ENCODE measurements at places on chromosomes 4 and X. TPM values are rescaled to one million over a fixed set of nuclear protein-coding genes. Genes with fewer than 3 reads are reported as not detected.

- H3K27me3 ChIP-seq, result peaks cover 4% of the 10 kb centered on the region
- no peak for DNase-seq
- H3K36me3 ChIP-seq, result no peaks in the 10 kb centered on the region
Measured at GRCh38 chr4:77185686-77186085, 28.7 kb downstream of the CCNG2 start.

DNA sequence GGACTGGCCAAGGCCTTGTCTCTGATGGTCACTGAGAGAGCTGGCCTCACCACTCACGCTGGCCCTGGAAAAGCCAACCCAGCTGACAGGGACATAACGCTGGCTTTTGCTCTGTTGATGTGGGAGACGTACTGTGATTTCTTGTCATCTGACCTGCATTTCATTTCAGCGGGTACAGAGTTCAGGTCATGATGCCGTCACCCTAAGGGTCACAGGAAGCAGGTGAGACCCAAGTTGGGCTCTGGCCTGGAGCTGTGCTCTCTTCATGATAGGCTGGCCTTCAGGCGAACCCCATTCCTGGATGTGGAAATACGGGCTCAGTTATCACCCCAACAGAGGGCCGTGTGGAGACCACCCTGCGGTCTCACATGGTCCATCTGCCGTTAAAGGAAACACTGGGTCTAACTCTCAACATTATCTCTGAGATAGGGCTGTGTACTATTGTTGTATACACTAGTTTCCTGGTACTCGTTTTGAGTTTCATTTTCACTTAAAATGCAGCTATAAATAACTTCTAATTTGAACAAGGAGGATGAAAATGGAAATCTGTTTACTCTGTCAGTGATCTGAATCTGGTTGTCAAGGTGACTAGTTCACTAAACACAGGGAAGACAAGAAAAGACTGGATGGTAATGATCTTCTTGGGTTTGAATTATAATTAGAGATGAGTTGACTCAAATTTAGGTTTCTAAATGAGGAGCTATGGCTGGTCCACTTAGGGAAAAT is 89.1 kb downstream of the TBC1D9 start:
- H3K4me1 ChIP-seq, result no peaks in the 10 kb centered on the region
- no peak overlapping the region for H3K27ac ChIP-seq
- H3K27me3 ChIP-seq, result no peaks in the 10 kb centered on the region
- peaks cover 24% of the 10 kb centered on the region for H3K36me3 ChIP-seq
- DNase-seq, result no peak
- no peak overlapping the region for H3K4me3 ChIP-seq

- no peaks in the 10 kb centered on the region for H3K36me3 ChIP-seq
- H3K4me3 ChIP-seq, result no peak overlapping the region
- no peaks in the 10 kb centered on the region for H3K27me3 ChIP-seq
- H3K27ac ChIP-seq, result no peak overlapping the region
- H3K4me1 ChIP-seq, result no peaks in the 10 kb centered on the region
Measured at GRCh38 chrX:109785053-109785452, 52.0 kb upstream of the ACSL4 start.

GRCh38 chr4:14132301-14132700 is 504.8 kb upstream of the BOD1L1 start:
- no peaks in the 10 kb centered on the region for H3K27me3 ChIP-seq
- no peak overlapping the region for H3K4me3 ChIP-seq
- H3K27ac ChIP-seq, result no peak overlapping the region
- DNase-seq, result no peak

The TBC1D19 gene
- 8.2 TPM for polyA plus RNA-seq

DNA sequence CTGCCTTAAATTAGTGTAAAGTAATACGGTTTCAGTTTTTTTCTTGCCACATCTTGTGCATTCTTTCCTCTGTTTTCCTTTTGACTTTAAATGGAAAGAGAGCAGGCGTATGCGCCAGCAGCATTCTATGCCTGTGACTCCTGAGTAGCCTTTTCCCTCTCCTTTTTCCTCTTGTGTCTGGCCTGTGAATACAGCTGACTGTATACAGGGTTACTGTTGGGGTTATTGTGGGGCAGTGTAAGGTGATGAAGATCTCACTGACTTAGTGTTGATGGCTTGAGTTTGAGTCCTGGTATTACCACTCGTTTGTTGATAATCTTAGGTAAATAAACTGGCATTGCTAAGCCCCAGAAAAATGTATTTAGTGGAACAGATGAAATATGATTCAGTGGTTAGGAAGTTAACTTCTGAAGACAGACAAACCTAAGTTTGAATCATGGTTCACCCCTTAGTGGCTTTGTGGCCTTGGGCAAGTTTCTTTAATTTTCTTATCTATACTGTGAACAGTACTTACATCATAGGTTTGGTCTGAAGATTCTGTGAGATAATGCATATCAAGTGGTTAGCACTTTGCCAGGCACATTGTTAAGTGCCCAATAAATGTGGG is 105.1 kb downstream of the FNIP2 start:
- no peaks in the 10 kb centered on the region for H3K27me3 ChIP-seq
- no peak overlapping the region for H3K4me3 ChIP-seq
- H3K27ac ChIP-seq, result no peak overlapping the region
- no peaks in the 10 kb centered on the region for H3K4me1 ChIP-seq

- DNase-seq, result no peak
- no peaks in the 10 kb centered on the region for H3K36me3 ChIP-seq
- H3K27me3 ChIP-seq, result no peaks in the 10 kb centered on the region
Measured at GRCh38 chrX:41720125-41720779, 3.7 kb upstream of the GPR82 start.

GRCh38 chr4:175702703-175703102 is 109.4 kb downstream of the GPM6A start:
- no peak for DNase-seq
- no peaks in the 10 kb centered on the region for H3K36me3 ChIP-seq
- no peak overlapping the region for H3K4me3 ChIP-seq

The MTNR1A gene
- polyA plus RNA-seq, result not detected

DNA sequence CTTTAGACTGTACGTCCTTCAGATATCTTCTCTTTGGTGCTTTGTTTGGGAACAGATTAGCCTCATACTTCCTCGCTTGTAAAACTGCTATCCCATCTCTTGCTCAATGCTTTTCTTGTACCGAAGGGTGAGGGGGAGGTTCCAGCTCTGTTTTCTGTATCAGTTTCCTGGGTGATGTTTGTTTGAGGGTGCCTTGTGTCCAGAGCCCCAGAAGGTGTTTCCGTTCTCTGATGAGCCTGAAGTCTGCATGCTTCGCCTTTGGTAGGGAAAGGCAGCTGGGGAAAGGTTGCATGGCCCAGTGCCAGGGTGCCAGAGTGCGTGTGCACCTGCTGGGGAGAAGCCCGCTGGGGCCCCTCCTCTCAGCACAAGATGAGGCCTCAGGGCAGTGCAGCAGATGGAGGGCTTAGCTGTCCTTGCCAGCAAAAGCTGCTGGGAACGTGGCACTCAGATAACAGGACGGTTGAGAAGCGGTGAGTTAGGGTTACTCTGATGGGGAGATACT is 73.7 kb downstream of the TBL1X start:
- no peak overlapping the region for H3K27ac ChIP-seq
- no peaks in the 10 kb centered on the region for H3K27me3 ChIP-seq
- no peaks in the 10 kb centered on the region for H3K4me1 ChIP-seq

GRCh38 chrX:56757327-56757726 is 28.3 kb downstream of the NBDY start:
- H3K4me1 ChIP-seq, result no peaks in the 10 kb centered on the region
- H3K27ac ChIP-seq, result no peak overlapping the region
- H3K36me3 ChIP-seq, result no peaks in the 10 kb centered on the region
- H3K27me3 ChIP-seq, result no peaks in the 10 kb centered on the region

The SPRY1 gene
- polyA plus RNA-seq, result 24.6 TPM

DNA sequence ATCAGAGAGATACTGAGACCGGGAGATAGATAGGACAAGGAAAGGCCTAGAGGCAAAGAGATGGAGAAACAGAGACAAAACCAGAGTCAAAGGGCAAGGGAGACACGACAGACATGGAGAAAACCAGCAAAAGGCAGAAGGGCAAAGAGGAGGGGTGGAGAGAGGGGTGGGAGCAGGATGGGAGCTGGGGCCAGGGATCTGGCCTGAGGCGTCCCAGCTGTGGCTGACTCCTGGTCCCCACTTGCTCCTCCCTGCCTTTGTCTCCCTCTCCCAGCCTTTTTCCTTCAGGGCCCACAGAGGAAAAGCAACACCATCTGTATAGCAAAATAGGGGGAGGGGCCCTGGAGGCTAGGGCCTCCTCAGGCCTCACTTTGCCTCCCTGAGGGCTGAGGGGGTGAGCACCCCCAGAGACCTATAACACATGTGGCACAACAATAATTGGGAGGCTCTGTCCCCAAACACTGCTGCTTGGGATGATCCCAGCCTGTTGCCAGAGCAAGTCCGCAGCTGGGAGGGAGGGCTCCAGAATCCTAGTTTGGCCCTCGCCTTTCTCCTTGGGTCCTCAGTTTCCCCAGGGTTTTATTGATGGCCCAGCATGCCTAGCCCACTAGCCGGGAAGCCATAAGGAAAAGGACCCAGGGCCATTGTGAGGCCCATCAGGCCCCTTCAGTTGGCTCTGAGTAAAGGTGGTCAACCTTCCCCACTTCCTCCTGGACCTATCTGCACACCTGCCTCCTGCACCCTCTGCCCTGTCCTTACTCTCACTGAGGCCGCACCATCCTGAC is 96.8 kb downstream of the PJA1 start:
- H3K4me1 ChIP-seq, result no peaks in the 10 kb centered on the region
- peaks cover 9% of the 10 kb centered on the region for H3K27me3 ChIP-seq
- no peak overlapping the region for H3K4me3 ChIP-seq
